ENCODE measurements at places on chromosomes 12 and 14.
A peak's percentile ranks its signal among the peaks of the same experiment; 100 is the strongest.

- peak; percentile 36 for DNase-seq
These were observed 132.0 kb downstream of the PPM1H start for GRCh38 chr12:62802984-62803383.

GRCh38 chr14:77926942-77927341 lies 127.0 kb downstream of the ADCK1 start:
- no peak for DNase-seq

DNA sequence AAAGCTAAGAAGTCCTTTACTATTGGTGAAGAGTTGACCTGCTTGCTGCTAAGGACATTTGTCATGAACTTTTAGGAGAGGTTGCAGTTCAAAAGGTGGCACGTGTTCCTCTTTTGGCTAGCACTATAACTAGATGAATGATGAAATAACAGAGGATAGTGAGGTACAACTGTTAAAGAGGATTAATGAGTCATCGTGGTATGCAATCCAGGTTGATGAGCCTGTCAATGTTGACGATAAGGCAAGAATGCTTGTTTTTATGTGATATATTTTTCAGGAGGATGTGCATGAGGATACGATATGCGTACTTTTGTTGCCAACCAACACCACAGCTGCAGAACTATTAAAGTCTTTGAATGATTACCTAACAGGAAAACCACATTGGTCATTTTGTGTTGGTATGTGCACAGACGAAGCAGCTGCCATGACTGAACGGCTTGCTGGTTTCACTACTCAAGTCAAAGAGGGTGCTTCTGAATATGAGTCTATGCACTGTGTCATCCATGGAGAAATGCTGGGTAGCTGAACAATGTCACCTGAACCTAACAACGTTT lies 10.6 kb downstream of the CEP128 start:
- peak; percentile 84 for DNase-seq

GRCh38 chr12:13223179-13223804 lies 26.8 kb downstream of the EMP1 start:
- DNase-seq: peak; percentile 68

DNA sequence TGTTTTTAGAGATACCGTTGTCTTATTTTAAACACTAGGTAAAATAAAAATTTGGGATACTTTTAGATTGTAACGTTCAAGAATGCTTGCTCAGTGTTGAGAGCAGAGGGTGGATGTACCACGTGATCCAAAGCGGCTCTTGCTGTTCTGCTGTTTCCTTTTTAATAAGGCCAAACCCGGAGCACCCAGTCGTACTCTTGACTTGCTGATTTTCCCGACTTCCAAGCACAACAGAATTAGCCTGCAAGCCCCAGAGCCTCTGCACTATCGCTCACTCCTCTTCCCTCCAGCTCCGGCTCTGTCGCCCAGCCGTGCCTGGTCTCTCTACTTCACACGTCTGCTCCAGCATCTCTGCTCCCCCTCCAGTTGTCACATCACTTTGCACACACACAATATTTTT lies 77.3 kb downstream of the EMP1 start:
- DNase-seq: no peak

- no peak for DNase-seq
These were observed 788.2 kb downstream of the MED13L start for GRCh38 chr12:115489253-115489652.

- no peak for DNase-seq
These were observed 158.7 kb downstream of the EGLN3 start for GRCh38 chr14:33792009-33792719.

All from brain microvascular endothelial cell (primary cell).